Amniotic epithelial cell (primary cell): ENCODE measurements at places on chromosomes 5 and 9.
A peak's percentile ranks its signal among the peaks of the same experiment; 100 is the strongest.

GRCh38 chr9:111945216-111945615, 48.6 kb downstream of the UGCG start:
- no peak for DNase-seq

- no peak for DNase-seq
These were observed 148.3 kb downstream of the RPS23 start for GRCh38 chr5:82129723-82130285.

- DNase-seq: no peak
These were observed 85.1 kb downstream of the NDUFAF2 start for GRCh38 chr5:61030163-61030482.

GRCh38 chr5:175535796-175536195, 57.4 kb downstream of the SFXN1 start:
- DNase-seq: no peak

DNA sequence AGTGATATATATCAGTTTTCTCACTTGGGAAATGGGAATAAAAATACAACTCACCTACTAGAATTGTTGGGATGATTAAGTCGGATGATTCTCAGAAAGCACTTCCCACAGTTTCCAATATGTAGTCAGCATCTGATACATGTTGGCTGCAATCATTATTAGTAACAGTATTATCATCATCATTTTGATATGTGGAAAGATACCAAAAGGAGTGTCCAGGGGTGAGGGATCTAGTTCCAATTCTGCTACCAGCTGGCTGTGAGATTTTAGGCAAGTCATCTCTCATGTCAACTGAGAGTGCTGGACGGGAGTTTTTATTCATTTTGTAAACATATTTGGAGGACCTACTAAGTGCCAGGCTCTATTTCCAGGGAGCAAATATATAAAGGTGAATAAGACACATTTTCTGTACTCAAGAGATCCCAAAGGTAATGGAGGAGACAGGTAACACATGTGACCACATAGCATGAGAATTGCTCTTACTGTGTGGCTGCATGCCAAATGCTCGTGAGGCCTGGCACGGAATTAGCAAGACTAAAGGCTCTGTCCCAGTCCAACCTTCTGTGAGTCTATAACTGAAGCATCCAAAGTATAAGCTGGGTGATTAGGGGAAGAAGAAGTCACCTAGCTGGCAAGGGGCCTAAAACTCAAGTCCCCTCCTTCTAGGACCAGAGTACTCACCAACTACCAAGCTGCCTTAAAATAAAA, 83.0 kb downstream of the GRIA1 start:
- DNase-seq: no peak

- no peak for DNase-seq
These were observed 257.8 kb downstream of the KIAA0825 start for GRCh38 chr5:94360382-94361130.

GRCh38 chr9:99118782-99119466, 14.0 kb downstream of the TGFBR1 start:
- DNase-seq: no peak

DNA sequence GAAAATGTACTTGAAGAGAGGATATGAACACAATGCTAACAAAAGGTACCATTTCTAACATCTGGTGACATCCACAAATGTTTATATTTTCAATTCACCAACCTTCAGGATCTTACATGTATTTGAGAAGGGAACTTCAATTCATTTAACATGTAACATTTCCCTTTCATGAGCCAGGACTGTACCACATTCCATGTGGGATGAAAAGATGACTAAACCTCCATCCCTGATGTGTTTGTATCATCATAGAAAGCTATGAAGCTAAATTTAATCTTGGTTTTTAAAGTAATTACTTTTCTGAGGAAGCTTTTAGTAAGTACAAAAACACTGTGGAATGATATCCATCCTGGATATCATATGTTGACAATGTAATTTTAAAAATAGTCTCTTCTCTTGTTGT, 78.2 kb upstream of the GNA14 start:
- no peak for DNase-seq

GRCh38 chr5:13946111-13946510, 1.6 kb upstream of the DNAH5 start:
- no peak for DNase-seq

- DNase-seq: no peak
These were observed 81.7 kb downstream of the DCP2 start for GRCh38 chr5:113058269-113058668.

DNA sequence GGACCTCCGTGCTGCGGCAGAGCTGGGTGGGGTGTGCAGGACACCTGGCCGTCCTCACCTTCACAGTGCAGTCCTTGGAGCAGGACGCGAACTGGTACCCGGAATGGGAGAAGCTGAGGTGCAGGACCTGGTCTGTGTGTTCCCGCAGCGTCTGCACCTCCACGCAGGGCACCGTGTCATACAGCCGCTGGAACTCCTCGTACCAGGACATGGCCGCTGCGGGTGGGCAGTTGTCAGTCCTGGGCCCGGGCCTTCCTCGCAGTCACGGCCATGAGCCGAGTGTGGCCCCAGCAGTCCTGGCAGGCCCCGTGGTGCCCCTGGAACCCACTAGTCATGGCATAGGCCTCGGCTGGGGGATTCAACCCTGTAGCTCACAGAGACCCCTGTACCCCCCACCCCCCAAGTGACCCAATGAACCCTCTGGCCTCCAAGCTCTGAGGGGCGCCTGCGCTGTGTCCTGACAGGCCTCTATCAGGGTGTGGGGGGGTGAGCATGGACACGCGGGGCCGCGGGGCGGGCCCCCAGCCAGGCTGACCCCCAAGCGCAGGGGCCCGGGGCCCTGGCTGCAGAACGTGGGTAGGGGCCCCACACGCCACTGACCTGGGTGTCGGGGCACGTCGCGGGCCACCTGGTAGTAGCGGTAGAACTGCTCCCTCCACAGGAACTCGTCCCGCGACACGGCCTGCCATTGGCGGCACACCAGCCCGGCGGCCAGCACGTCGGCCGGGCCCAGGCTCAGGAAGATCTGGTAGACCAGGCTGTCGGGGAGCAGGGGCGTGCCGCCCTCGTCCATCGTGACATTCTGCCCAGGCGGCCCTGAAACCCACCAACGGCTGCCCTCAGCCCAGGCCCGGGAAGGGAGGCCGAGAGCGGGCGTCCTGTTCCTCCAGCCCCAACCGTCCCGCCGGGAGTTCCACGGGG, 987 bp downstream of the FBXW5 start:
- DNase-seq: peak; percentile 5

DNA sequence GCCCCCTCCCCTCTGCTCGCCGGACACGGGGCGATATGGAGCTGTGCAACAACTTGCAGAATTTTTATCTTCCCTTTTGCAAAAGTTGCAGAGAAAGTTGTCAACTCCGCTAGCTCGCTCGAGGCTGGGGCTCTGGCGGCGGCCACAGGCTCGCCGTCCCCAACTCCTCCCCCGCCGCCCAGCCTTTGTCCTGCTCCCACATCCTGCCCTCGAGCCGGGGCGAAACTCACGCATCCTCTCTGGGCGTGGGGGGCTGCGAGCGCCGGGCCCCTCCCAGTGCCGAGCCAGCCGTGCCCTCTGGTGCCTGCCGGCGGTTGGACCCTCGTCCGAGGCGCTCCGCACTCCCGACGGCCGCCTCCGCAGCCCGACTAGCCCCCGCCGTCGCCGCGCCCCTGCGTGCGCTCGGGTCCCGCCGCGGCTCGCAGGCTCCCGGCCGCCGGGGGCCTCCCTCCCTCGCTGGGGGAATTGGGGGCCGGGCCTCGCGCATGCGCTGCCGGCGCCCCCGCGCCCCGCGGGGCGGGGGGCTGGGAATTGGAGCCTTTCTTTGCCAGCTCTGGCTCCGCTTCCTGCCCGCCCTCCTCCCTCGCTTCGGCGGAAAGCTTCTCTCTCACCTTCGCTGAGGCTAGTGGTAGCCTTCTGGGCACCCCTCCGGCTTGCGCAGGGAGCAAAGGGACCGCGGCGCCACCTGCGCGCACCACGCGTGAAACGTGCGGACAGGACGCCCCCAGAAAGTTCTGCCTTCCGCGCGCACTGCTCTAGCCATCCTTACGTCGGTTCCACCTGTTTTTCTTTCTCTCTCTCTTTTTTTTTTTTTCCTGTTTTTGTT, at the start of gene CCNJL:
Gene CCNJL (minus strand): TSS at position 431 of the 826 bp plus-strand sequence. CDS start 641 bp downstream, outside the sequence.
- DNase-seq: no peak

DNA sequence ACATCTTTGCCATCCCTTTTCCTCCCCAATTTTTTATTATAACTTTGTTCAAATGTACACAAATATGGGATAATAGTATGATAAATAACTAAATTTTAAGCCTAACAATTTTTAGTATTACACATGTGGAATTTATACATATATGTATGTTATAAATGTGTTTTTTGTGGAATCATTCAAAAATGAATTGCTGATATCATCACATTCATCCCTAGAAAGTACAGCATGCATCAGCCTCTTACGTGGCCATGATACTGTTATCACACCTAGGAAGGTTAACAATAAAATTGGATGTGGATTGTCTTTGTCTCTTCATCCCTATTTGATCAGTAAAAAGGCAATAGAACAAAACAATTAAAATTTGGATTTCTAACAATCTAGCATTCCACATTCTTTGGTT, 73.7 kb upstream of the DAP start:
- no peak for DNase-seq

- peak; percentile 65 for DNase-seq
These were observed 24.6 kb downstream of the NR2F1 start for GRCh38 chr5:93607367-93608258.

DNA sequence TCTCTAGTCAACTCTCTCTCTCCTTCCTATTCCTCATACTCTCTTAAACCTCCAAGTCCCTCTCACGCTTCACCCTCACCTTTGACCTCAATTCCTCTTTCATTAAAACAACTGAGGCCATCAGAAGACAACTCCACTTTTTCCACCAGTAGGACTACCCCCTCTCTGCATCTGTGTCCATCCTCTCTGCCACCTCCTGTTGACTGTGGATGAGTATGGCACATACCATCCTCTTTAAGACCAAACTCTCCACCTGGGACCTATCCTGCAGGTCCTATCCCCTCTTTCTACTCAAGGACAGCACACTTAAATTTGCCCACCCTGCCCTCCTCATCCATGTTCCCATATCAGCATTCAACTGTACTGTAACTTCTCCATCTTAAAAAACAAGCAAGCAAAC, 89.2 kb downstream of the FOXD1 start:
- no peak for DNase-seq

DNA sequence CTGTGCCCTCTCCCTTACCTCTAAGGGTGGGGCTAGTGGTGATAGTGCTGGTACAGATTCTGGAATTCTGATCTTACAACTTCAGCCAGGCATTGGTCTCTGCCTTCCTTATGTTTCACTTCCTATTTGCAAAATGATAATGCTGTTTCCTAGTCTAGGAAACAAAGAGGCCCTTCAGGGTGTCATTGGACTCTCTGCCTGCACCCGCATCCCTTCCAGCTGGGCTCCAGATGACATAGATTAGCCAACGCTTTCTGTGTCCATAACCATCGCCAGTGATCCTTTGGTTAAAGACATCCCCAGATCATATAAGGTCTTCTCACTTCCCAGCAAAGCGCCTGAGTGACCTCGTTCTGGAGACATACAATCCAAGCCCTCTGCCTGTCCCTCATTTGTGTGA, 180.7 kb downstream of the ERCC6L2 start:
- no peak for DNase-seq

- DNase-seq: no peak
These were observed 304.6 kb upstream of the DMRT1 start for GRCh38 chr9:536597-537511.

- no peak for DNase-seq
These were observed 62.0 kb downstream of the MACROH2A1 start for GRCh38 chr5:135337064-135337463.

DNA sequence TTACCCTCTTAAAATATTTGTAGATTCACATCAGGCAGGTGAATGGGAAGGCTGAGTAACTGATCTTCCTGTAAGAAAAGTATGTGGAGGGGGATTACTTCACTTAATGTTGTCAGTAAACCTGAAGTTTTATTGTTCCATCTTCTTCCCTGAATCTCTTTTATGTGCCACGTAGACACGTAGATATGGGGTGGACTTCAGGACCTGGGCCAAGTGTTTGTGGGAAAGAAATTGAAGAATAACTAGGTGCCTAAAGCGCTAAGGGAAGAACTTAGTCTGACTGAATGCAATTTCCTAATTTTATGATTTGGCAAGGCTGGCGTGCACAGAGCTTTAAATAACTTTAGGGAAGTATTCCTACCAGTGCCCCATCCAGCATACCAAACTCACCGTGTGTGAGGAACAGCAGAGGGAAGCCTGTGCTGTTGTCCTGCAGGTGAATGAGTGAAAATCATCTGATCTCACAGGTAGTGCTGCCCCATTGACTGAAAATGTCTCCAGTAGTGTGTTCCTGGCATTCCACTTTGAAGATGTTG, 323.4 kb downstream of the KDM4C start:
- DNase-seq: peak; percentile 51

- DNase-seq: no peak
These were observed 20.5 kb downstream of the COL15A1 start for GRCh38 chr9:98964201-98964600.

DNA sequence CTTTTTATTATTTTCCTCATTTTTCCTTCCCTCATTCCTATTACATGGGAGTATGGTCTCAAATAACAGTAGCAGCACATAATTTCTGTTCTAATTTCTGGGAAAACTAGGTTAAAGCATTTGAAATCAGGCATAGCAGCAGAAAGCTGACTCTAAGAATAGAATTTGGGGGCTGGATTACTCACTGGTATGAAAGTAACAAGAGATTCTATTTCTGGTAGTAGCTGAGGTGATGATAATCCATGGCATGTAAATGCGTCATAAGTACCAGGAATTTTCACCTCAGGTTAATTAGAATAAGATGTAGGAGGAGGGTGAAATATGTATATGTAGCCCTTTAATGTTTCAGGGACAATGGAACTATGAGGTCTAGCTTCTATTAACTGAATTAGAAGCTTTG, 662.0 kb downstream of the PTPRD start:
- no peak for DNase-seq

DNA sequence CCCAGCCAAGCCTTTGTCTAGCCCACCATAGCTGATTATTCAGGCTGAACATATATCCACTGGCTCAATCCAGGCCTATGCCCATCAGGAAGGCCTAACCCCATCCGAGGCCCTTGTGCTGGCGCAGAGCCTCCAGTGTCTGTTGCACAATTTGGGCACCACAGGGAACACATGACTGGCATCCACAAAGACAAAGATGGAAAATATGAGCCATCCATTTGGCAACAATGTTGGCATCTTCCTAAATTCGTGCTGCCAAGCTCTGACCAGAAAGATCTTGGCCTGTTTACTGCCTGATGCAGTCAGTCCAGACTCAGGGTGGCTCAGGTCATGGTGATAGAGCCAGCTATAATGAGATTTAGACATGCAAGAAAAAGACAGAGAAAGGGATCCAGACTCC, 233.8 kb downstream of the PIK3R1 start:
- DNase-seq: no peak

GRCh38 chr5:180495991-180496741, 2.0 kb downstream of the CNOT6 start:
- DNase-seq: no peak

DNA sequence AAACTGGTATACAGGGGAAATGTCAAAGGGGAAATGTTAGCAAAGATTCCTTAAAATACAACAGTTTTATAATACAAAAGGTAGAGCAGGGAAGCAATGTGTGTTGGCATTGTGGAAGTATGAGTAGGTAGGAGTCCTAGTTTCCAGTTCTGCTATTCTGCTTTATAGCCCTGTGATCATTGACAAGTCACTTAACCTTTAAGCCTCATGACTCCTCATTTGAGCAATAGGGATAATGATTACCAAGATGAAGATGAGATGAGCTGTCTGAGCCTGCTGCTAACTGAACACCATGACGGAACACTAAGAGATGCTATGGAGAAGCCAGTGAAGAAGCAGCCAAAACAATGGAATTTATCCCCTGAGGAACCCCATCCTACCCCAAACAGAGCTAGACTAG, 251.7 kb downstream of the PAPPA start:
- no peak for DNase-seq

GRCh38 chr9:125910286-125910685, 163.1 kb downstream of the PBX3 start:
- no peak for DNase-seq
